Renal pelvis (tissue), 12 donors: ENCODE measurements at places on chromosomes 2 and 18. TPM values are rescaled to one million over a fixed set of nuclear protein-coding genes. Genes with fewer than 3 reads are reported as not detected.

The CHRND gene
- 0.71 TPM for polyA plus RNA-seq

The CRYGC gene
- not detected for polyA plus RNA-seq

The DCDC2C gene
- polyA plus RNA-seq = 0.50 TPM

The HOXD4 gene
- polyA plus RNA-seq = 67.5 TPM

The CFAP65 gene
- polyA plus RNA-seq = 0.07 TPM

The TRPM8 gene
- 0.43 TPM for polyA plus RNA-seq

The RMDN2 gene
- 10.9 TPM for polyA plus RNA-seq

The RPRM gene
- 1.3 TPM for polyA plus RNA-seq

The SPATA3 gene
- not detected for polyA plus RNA-seq
